ENCODE measurements at places on chromosomes 2 and 18.

DNA sequence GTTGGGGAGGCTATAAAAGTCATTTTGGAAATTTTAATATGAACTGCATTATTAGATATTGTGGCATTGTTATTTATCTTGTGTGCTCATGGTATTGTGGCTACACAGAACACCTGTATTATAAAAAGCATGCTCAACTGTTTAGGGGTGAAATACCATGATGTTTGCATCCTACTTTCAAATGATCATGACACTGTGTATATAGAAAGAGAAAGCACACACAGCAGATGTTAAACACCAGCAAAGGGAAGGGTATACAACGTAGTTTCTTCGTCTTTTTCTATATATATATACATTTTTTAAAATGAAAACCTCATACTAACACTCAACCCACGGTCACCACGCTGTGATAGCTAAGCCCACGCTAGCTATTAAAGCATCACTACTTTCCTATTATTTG lies 27.1 kb downstream of the STARD7 start:
- no peak for DNase-seq

GRCh38 chr2:98455494-98455976 lies 10.9 kb downstream of the INPP4A start:
- DNase-seq, result no peak

- DNase-seq, result no peak
Observed at GRCh38 chr2:100620481-100620880, 57.7 kb downstream of the PDCL3 start.

DNA sequence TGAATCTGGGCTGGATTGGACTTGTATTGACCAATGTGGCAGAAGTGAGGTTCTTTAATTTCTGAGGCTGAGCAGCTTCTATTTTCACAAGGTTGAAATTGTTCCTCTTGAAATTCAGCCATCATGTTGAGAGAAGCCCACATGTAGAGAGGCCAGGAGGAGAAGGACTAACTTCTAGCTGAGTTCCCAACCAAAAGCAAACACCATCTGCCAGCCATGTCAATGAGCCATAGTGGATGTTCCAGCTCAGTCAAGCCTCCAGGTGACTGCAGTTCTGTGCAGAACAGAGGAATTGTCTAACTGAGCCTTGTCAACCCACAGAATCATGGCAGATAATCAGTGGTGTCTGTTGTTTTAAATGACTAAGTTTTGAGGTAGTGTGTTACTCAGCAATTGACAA lies 110.6 kb upstream of the ACVR1 start:
- no peak for DNase-seq

DNA sequence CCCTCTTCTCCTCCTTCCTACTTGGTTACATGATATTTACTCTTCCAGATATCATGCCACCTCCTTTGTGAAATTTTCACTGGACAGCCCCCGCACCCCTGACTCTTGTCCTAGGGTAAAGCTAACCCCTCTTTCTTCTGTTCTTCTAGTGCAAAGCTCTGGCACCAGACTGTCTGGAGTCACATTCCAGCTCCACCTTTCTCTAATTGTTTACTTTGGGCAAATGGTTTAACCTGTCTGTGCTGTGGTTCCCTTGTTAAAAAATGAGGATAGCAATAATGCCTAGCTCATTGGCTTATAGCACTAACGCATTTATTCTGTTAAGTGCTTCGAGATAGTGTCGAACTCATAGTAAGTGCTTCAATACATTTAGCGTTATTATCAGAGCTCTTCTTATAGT lies 306.2 kb downstream of the ALK start:
- DNase-seq, result no peak

DNA sequence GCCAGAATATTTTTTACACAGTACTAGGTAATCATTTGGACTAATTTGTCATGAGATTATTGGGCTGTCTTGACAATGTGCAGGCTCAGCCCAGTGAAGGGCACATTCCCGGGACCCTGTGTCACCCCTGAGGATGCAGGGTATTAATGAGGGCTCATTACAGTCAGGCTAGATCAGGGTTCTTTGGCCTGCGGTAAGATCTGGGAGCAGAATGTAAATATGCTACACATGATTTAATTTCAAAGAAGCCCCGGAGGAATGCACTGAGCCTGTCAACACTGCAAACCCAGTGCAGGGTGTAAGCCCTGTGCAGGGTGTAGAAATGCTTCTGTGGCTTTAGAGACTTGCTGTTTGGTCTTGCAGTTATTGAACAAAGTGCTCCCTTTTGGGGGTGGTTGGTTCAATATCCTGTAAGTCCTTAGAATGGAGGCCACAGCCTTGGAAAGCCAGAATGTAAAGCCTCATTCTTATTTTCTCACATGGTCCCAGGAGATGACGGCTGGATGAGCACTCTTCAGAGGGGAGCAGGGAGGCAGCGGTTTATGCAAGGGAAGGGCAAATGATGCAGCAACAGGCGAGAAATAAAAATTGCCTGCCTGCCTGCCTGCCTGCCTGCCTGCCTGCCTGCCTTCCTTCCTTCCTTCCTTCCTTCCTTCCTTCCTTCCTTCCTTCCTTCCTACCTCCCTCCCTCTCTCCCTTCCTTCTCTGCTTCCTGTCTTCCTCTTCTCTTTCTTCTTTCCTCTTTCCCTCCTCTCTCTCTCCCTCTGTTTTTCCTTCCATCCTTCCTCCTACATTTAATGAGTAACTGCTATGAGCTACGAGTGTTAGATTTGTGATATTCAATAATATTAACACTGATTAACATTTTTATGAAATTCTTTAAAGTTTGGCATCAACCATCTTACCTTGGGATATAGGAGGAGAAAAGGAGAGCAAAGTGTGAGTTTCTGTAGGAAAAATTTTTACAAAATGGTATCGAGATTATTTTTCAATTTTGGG lies 148.8 kb downstream of the VAPA start:
- no peak for DNase-seq

DNA sequence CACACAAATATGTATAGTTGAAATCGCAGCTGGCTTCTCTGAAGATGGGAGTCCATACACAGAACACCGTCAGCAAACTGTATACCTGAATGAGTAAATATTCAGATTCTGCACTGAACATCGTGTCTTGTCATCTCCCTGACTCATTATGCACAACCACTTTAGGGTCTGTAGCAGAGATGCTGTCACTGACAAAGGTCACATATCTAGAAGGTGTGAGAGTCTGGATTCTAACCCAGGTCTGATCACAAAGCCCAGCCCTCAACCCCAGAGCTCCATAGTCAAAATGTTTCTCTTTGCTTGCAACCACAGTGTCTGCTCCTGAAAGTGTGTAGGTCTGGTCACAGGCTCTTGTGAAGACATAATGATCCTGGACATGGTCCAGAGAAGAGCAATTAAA lies 78.3 kb upstream of the PAX8 start:
- no peak for DNase-seq

- no peak for DNase-seq
Observed at GRCh38 chr18:57727952-57728807, 74.9 kb downstream of the ATP8B1 start.

DNA sequence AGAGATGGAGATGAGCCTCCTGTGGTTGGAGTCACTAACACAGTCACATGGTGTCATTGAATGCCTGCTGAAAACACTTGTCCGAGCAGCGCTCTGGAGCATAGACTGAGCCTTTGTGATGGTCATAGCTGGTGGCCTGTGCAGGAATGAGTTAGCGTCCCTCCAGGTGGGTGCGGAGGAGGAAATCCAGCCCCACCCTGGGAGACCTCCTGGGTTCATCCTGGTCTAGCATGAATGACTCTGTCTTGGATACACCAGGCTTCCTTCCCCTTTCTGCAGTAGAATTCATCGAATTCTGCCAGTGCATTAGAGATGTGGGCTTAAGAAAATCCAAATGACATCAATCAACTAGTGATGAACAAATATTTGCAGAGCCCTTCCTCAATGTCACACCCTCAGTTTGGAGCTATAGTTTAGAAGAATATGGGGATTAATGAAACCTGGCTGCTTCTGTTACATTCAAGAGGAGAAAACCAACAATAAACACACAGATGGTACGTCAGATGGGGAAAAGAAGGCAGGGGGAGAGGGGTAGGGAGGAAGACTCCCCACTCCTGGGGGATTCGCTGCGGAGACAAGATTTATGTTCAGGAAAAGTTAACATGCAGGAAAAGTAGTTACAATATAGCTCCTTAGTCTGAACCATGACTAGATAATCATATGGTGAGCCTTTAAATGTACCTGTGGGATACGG lies 136.7 kb downstream of the DDX1 start:
- peak; percentile 18 for DNase-seq

- DNase-seq, result no peak
Observed at GRCh38 chr2:131054488-131054887, 38.8 kb downstream of the FAM168B start.

- DNase-seq, result no peak
Observed at GRCh38 chr18:13477147-13477683, 249.1 kb downstream of the FAM210A start.

- DNase-seq, result no peak
Observed at GRCh38 chr2:188993247-188993646, 19.1 kb downstream of the COL3A1 start.

DNA sequence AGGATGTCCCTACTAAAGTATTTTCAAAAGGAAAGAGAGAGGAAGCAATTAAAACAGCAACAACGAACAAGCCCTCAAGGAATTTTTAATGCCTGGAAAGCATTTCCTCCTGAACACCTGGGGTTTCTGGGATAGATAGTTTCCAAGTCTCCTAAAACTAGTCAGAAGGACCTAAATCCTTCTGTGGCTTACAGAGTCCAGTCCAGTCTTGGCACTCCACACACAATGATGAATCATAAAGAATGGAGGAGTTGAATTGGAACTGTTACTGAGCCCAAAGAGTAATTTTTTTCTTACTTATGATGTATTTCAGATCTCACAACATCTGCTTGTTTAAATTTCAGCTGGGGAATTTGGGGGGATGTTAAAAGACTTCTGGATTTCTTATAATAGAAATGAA lies 144.6 kb upstream of the SETBP1 start:
- DNase-seq, result no peak

- DNase-seq, result no peak
Observed at GRCh38 chr18:22282311-22283115, 113.1 kb downstream of the GATA6 start.

- no peak for DNase-seq
Observed at GRCh38 chr2:190443778-190444481, 35.8 kb downstream of the MFSD6 start.

- DNase-seq, result peak; percentile 22
Observed at GRCh38 chr18:57149531-57149930, 2.6 kb downstream of the BOD1L2 start.

- DNase-seq, result peak; percentile 98
Observed at GRCh38 chr2:149587220-149587949, at the start of gene MMADHC. TSS of gene MMADHC (minus strand) at chr2:149587775. CDS start at chr2:149587097, 678 bp downstream.
